ENCODE measurements at places on chromosomes 11 and 22.

DNA sequence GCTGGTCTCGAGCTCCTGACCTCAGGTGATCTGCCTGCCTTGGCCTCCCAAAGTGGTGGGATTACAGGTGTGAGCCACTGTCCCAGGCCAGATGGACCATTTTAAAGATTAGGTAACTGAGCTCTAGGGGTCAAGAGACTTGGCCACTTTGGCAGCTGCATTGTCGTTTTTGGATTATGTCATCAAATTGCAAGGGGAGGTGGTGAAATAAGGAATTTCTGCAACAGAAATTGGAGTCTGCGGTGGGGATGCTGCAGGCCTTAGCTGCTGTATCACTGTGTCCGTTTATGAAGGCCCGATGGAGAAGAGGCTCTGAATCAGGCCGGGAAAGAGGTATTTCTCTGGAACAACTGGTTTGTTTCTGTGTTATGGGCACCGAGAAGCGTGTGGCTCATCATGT is 34.6 kb downstream of the PTPRJ start:
- no peaks in the 10 kb centered on the region for H3K27me3 ChIP-seq
- no peak for DNase-seq
- H3K27ac ChIP-seq = no peak overlapping the region
- no peak overlapping the region for H3K4me3 ChIP-seq

DNA sequence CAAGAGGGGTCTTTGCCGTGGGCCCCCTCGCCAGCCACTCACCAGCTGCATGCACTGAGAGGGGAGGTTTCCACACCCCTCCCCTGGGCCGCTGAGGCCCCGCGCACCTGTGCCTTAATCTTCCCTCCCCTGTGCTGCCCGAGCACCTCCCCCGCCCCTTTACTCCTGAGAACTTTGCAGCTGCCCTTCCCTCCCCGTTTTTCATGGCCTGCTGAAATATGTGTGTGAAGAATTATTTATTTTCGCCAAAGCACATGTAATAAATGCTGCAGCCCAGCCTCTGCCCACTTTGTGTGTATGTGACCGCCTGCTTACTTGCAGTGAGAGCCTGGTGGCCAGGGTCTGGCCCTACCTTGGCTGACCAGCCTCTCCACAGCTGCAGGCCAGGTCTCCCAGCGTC is 2.8 kb upstream of the CRACR2B start:
- H3K27ac ChIP-seq = no peak overlapping the region
- no peaks in the 10 kb centered on the region for H3K36me3 ChIP-seq
- peaks cover 52% of the 10 kb centered on the region for H3K4me1 ChIP-seq
- H3K4me3 ChIP-seq = no peak overlapping the region
- no peak for DNase-seq
- H3K27me3 ChIP-seq = peaks cover 26% of the 10 kb centered on the region

DNA sequence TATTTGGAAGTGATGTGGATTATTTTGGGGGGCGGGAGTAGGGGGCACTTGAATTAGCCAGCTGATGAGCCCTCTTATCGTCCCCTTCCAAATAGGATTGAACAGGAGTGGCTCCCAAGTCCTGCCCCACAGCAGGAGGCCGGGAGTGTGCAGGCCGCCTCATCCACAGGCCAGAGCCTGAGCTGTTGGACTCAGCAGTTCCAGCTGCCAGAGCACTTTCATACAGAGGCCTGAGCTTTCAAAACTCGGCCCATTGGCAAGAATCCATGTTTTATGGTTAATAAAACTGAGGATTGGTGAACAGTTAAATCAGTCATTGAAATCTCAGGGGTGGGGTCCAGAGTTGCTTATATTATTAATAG is 9.6 kb downstream of the FAM118A start:
- peak overlapping the region; percentile 89 for H3K27ac ChIP-seq
- H3K27me3 ChIP-seq = no peaks in the 10 kb centered on the region
- H3K36me3 ChIP-seq = peaks cover 27% of the 10 kb centered on the region
- no peak overlapping the region for H3K4me3 ChIP-seq
- peaks cover 28% of the 10 kb centered on the region for H3K4me1 ChIP-seq
- no peak for DNase-seq

DNA sequence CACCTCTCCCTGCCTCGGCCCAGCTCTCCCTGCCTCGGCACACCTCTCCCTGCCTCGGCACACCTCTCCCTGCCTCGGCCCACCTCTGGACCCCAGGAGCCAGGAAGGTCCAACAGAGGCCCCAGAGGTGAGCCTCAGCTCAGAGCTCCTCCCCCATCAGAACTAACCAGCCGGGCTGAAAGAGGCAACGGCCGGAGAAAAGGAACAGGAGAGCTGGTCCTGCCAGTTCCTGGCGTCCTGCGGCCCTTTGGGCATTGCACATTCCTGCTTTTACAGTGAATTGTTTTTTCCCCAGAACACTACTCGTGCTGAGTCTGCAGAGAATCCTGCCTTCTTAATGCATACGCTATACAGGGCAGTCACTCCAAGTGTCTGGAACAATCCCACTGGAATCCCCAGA is 45.8 kb downstream of the LMO1 start:
- H3K36me3 ChIP-seq = no peaks in the 10 kb centered on the region
- H3K4me1 ChIP-seq = no peaks in the 10 kb centered on the region
- no peak overlapping the region for H3K4me3 ChIP-seq
- no peaks in the 10 kb centered on the region for H3K27me3 ChIP-seq
- DNase-seq = no peak
- H3K27ac ChIP-seq = no peak overlapping the region

- H3K27ac ChIP-seq = no peak overlapping the region
- H3K4me1 ChIP-seq = peaks cover 16% of the 10 kb centered on the region
- DNase-seq = no peak
- no peaks in the 10 kb centered on the region for H3K36me3 ChIP-seq
- no peaks in the 10 kb centered on the region for H3K27me3 ChIP-seq
- no peak overlapping the region for H3K4me3 ChIP-seq
Observed at GRCh38 chr11:34583818-34584217, 37.1 kb upstream of the EHF start.

DNA sequence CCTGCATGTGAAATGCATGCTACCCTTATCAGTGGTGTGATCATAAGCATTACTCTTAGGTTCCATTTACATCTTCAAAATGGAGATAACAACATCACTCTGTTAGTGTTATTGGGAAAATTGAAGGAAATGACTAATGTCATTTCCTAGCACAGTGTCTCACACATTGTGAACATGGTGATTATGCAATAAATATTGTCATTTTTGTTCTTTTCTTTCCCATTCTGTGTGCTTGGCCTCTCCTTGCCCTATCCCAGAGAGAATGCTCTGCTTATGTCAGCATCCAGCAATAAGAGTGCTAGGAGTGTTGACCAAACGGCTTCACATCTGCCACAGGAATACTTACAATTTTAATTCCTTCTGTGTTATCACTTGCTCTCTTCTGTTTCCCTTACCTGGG is 1024.1 kb upstream of the CCDC90B start:
- no peaks in the 10 kb centered on the region for H3K36me3 ChIP-seq
- H3K27me3 ChIP-seq = no peaks in the 10 kb centered on the region
- no peaks in the 10 kb centered on the region for H3K4me1 ChIP-seq

DNA sequence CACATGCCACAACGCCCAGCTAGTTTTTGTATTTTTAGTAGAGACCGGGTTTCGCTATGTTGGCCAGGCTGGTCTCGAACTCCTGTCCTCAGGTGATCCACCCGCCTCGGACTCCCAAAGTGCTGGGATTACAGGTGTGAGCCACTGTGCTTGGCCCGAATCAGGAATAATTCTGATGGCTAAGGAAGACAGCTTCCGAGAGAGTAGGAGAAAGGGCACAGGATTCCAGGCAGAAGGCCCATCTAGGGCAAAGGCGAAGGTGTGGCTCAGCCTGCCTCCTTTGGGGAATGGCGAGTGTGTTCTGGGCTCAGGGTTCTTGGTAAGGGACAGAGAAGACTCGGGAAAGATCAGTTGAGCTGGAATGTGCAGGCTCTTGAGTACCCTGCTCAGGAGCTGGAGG is 1.6 kb upstream of the SYCE3 start:
- H3K4me3 ChIP-seq = no peak overlapping the region
- no peak overlapping the region for H3K27ac ChIP-seq
- no peaks in the 10 kb centered on the region for H3K27me3 ChIP-seq
- H3K36me3 ChIP-seq = no peaks in the 10 kb centered on the region
- peaks cover 9% of the 10 kb centered on the region for H3K4me1 ChIP-seq

GRCh38 chr11:12274558-12275197 is 102.7 kb upstream of the PARVA start:
- no peak overlapping the region for H3K4me3 ChIP-seq
- no peak for DNase-seq
- H3K27me3 ChIP-seq = no peaks in the 10 kb centered on the region
- H3K27ac ChIP-seq = no peak overlapping the region

DNA sequence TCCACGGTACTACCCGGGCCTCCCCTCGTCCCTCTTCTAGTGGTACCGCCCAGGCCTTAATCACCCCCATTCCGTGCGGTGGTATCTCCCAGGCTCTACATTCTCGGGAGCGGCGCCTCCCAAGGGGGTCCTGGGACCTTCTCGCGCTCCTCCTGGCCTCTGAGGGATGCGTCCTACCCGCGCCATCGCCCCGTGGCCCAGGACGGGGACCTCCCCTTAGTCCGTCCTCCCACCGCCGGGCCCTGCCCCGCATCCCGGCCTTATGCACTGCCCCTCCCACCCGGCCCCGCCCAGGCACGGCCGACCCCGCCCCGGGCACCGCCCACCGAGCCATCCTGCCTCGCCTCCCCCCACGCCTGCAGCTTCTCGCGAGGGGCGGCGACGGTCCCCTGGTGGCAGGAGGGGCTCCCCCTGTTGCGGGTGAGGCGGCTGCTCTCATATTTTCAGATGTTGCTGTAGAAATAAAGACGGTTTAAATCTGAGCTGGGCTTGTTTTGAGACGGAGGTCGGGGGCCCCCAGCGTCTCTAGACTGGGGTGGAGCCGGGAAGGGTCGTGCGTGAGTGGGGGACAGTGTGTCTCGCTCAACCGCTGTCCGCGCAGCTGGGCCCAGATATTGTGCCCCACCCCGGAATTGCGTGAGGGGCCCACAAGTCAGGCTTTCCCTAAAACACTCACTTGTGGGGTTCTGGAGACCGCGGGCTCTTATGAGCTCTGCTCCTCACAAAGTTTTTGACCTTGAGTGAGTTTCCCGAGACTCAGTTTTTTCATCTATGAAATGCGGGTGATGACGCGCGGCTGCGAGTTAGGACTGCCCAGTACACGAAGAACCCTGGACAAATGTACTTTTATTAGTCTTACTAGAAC is 828 bp upstream of the RAB1B start:
- peak; percentile 93 for DNase-seq
- peak overlapping the region; percentile 100 for H3K4me3 ChIP-seq
- peaks cover 42% of the 10 kb centered on the region for H3K36me3 ChIP-seq
- H3K4me1 ChIP-seq = peaks cover 27% of the 10 kb centered on the region
- H3K27ac ChIP-seq = peak overlapping the region; percentile 81

GRCh38 chr11:116853461-116854073 is 16.1 kb upstream of the APOA1 start:
- H3K36me3 ChIP-seq = peaks cover 37% of the 10 kb centered on the region
- no peaks in the 10 kb centered on the region for H3K27me3 ChIP-seq
- H3K4me1 ChIP-seq = peaks cover 43% of the 10 kb centered on the region
- peak; percentile 70 for DNase-seq
- H3K4me3 ChIP-seq = no peak overlapping the region

GRCh38 chr11:11770296-11770695 is 71.5 kb upstream of the USP47 start:
- no peaks in the 10 kb centered on the region for H3K27me3 ChIP-seq
- DNase-seq = no peak
- H3K27ac ChIP-seq = no peak overlapping the region

DNA sequence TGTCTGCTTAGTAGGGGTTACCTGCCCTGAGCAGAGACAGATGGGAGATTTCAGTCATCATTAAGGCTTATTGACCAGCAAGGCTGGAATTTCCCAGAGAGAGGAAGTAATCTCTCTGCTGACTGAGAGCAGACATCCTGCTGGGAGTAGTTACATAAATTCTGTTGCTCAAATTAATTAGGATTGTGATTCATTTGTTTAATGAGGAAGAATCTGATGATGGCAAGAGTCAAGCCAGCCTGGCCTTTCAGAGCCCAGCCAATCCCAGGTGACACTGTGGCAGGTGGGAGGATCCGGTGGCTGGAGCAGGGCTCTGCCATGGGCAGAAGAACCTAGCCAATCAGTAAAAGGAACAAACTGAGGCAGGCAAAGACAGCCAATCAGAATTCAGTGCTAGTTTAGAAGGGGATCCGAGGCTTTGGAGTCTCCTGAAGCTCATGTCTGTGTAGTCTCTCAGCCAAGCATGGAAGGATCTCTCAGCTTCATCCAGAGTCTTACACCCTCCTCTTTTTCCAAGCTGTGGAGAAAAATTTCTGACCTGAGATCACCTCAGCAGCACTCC is 61.2 kb upstream of the CHST1 start:
- no peaks in the 10 kb centered on the region for H3K36me3 ChIP-seq
- no peak overlapping the region for H3K4me3 ChIP-seq

GRCh38 chr11:117821431-117821830 is 3.1 kb downstream of the FXYD2 start:
- peaks cover 33% of the 10 kb centered on the region for H3K4me1 ChIP-seq
- H3K36me3 ChIP-seq = no peaks in the 10 kb centered on the region
- no peaks in the 10 kb centered on the region for H3K27me3 ChIP-seq

- H3K36me3 ChIP-seq = no peaks in the 10 kb centered on the region
- no peaks in the 10 kb centered on the region for H3K4me1 ChIP-seq
- no peak for DNase-seq
- H3K27me3 ChIP-seq = no peaks in the 10 kb centered on the region
- no peak overlapping the region for H3K4me3 ChIP-seq
Observed at GRCh38 chr11:134818516-134818915, 406.5 kb upstream of the B3GAT1 start.

DNA sequence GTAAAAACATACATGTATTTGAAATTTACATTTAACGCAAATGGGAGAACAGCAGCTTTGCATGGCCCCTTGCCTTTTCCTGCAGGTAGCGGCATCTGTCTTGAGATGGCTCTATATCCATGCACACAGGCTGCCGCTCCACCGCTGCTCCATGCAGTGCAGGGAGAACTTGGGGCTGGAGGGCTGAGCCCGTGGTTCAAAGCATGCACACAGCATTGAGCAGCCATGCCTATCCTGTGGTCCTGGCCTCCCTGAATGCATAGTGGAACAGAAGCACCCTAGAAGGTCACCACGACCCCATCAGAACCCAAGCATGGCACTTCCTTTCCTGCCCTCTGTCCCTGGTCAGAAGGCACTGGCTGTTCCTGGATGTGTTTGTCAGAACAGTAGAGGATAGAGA is 35.0 kb upstream of the TP53I11 start:
- DNase-seq = no peak
- H3K4me3 ChIP-seq = no peak overlapping the region
- peaks cover 2% of the 10 kb centered on the region for H3K4me1 ChIP-seq
- no peak overlapping the region for H3K27ac ChIP-seq
- H3K27me3 ChIP-seq = no peaks in the 10 kb centered on the region
- no peaks in the 10 kb centered on the region for H3K36me3 ChIP-seq

Measured in B cell (primary cell).